ENCODE measurements at places on chromosomes 11 and 22.

DNA sequence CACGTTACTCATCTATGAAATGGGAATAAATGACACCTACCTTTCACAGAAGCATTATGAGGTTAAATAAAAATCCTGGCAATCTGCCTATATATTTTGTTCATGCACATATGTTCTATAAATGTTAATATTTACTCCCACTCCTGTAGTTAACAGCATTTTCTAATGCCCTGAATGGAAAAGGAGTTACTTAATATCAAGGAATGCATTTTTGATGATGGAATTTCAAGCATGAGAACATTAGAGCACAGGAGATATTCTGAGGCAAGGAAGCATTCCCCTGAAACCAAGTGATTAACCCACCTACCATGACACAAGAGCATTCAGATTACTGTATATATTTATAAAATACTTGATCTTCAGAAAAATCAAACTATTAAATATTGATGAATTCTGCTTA lies 102.1 kb downstream of the ARHGAP32 start:
- DNase-seq, result no peak

- no peak for DNase-seq
Measured at GRCh38 chr11:77071077-77071476, 4.3 kb downstream of the CAPN5 start.

GRCh38 chr11:17141156-17141555 lies 63.7 kb upstream of the RPS13 start:
- no peak for DNase-seq

GRCh38 chr11:44585421-44585820 lies 20.0 kb downstream of the CD82 start:
- no peak for DNase-seq

DNA sequence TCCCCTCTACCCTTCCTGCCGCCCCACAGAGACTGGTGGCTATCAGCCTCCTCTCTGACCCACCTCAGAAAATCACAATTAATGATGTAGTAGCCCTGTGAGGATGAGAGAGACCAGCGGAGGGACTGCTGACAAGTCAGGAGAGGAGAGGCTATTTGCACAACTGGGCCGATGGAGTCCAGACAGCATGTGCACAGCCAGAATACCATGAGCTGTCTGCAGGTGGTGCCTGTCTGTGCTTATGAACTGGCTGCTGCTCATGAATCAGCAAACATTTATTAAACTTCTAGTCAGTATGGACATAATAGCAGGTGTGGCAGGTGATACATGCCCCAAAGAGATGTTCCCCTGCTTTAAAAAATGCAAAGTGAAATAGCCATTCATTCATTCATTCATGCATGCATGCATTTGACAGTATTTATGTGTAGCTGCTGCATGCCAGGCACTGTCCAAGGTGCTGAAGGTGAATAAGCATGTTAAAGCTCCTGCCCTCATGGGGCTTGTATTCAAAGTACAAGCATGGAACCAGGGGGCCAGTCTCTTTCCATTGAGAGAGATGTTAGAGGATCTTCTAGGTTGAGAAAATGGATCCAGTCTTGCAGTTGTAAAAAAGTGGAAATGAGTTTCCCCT lies 141.3 kb downstream of the GRIK4 start:
- no peak for DNase-seq

DNA sequence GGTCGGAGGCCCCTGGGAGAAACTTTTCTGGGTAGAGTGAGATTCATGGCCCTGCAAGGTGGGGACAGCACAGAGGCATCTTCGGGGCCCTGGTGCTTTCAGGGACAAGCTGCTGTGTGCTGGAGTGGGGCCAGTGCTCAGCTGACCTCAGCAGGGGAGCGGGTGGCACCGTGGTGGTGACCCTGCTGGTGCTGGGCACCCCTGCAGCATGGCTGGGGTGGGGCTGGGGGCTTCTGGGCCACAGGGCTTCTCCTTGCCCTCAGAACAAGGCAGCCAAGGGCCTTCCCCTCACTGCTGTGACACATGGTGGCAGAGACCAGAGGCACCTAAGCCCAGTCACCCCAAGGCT lies 24.9 kb upstream of the GNB1L start:
- DNase-seq, result no peak

DNA sequence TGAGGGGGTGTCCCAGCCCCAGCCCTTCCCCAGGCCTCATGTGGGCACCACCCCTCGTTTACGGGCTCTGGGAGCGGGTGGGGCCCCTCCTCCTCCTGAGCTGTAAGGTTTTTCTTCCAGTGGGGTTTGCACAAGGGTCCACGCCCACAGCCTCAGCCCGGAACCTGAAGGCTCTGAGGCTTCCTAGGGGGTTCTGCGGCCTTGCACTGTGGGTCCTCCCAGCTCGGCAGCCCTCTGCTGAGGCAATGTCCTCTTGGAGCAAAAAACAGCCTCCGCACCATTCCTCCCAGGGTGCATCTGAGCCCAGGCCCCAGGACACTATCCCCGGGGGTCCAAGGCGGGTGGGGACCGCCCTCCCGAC lies 14.1 kb downstream of the H19 start:
- DNase-seq, result no peak

- DNase-seq, result no peak
Measured at GRCh38 chr22:19466126-19466716, 12.8 kb downstream of the UFD1 start.

DNA sequence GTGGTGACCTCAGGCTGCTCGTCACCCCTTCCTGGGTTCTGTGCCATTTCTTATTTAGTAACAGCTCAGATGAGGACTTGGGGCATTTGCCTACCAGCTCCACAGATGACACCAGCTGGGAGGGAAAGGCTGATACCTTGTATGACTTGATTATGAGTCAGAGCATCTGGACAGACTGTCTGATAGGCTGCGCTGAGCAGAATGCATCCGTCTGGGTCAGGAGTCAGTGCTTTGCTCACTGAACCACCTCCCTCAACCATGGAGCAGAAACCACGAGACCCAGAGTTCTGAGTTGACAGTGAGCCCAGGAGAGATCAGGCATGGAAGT lies 6.8 kb downstream of the ST14 start:
- DNase-seq, result no peak
